ENCODE measurements at places on chromosomes 2 and 18. TPM values are rescaled to one million over a fixed set of nuclear protein-coding genes. Genes with fewer than 3 reads are reported as not detected.

DNA sequence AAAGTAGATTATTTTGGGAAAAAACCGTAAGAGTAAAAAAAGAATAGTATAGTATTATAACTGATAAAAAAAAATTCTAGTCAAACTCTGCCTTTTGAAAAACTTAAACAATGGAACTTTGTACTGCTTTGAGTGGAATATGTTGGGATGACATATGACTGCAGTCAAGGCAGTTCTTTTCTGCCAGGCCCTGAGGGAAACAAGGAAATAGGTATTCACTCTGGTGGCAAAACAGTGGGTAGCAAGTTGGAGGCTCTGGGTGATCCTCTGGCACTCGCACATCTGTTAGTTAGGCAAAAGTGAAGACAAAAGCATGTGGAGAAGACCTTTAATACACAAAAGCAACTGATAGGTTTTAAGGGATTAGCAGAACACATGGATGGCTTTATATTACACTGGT, 102.2 kb downstream of the ARHGEF33 start:
- H3K36me3 ChIP-seq, result peaks cover 20% of the 10 kb centered on the region
- H3K4me1 ChIP-seq, result no peaks in the 10 kb centered on the region
- no peak overlapping the region for H3K4me3 ChIP-seq
- H3K27me3 ChIP-seq, result no peaks in the 10 kb centered on the region
- H3K27ac ChIP-seq, result no peak overlapping the region

Gene SERPINB3
- total RNA-seq, result not detected

GRCh38 chr2:127359520-127359919, 28.3 kb downstream of the MAP3K2 start:
- no peak overlapping the region for H3K27ac ChIP-seq
- H3K27me3 ChIP-seq, result no peaks in the 10 kb centered on the region
- no peaks in the 10 kb centered on the region for H3K36me3 ChIP-seq
- DNase-seq, result no peak
- peaks cover 32% of the 10 kb centered on the region for H3K4me1 ChIP-seq

Gene OTOS
- total RNA-seq, result not detected

DNA sequence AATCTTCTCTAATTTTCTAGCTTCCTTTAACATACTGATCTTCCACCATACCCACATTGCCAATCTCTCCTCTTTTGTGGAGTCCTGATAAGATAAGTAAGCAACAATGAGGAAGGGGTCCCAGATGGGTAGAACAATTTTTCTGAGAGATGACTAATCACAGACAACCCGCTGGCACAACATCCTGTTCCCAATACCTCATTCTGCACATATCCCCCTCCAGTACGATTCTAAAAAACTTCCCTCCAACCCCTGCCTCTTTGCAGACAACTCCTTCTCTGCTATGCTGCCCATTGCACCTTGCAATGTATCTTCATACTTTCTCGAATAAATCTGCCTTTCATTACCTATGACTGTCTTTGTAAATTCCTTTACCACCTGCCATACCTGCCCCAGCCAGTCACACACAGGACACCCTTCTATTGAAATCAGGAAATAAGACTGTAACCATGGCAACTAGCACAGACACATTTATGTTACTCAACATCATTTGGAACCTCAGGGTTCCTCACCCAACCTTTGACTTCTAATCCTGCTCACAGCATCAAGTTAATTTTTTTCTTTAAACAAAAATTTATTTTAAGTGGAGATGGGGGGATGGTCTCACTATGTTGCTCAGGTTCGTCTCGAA, 7.4 kb upstream of the EXOC6B start:
- DNase-seq, result peak; percentile 37
- H3K27ac ChIP-seq, result no peak overlapping the region
- H3K36me3 ChIP-seq, result no peaks in the 10 kb centered on the region
- H3K4me3 ChIP-seq, result no peak overlapping the region
- no peaks in the 10 kb centered on the region for H3K4me1 ChIP-seq

Gene PARD6G
- total RNA-seq, result 1.3 TPM

DNA sequence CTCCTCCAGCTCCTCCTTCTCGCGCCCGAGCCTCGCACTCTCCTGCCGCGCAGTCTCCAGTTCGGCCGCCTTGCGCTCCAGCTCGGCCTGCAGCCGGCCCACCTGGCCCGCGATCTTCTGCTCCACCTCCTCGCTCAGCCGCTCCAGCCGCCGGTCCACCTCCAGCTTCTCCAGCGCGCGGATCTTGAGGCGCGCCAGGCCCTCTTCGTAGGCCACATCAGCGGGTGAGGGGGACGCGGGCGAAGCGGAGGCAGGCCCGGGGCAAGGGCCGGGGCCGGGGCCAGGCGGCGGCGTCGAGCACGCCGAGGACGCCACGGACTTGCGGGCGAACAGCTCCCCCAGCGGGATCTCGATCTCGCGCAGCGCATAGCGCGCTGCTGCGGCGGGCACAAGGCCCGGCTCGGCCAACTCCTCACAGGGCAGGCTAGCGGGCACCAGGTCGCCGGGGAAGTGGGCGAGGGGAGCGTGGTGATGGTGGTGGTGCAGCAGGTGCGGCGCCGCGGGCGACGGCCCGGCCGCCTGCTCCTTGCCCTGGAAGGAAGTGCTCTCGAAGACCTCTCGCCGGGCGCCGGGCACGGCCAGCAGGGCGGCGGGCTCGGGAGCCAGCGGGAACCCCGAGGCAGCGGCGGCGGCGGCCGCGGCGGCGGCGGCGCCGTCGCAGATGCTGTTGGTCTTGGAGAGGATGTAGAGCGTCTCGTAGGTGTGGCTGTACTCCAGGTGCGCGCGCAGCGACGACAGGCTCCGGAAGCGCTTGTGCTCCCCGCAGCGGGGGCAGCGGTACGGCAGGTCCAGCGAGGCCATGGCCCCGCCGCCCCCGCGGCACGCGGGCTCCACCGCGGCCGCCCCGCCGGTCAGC, 15.2 kb downstream of the FBXO41 start:
- H3K27ac ChIP-seq, result peak overlapping the region; percentile 46
- peak; percentile 80 for DNase-seq
- peak overlapping the region; percentile 45 for H3K4me3 ChIP-seq
- H3K27me3 ChIP-seq, result no peaks in the 10 kb centered on the region
- no peaks in the 10 kb centered on the region for H3K36me3 ChIP-seq

Gene ANKRD30B
- total RNA-seq, result not detected

Gene EFEMP1
- not detected for total RNA-seq

Gene CFAP53
- 1.4 TPM for total RNA-seq

Gene KCNJ13
- not detected for total RNA-seq

DNA sequence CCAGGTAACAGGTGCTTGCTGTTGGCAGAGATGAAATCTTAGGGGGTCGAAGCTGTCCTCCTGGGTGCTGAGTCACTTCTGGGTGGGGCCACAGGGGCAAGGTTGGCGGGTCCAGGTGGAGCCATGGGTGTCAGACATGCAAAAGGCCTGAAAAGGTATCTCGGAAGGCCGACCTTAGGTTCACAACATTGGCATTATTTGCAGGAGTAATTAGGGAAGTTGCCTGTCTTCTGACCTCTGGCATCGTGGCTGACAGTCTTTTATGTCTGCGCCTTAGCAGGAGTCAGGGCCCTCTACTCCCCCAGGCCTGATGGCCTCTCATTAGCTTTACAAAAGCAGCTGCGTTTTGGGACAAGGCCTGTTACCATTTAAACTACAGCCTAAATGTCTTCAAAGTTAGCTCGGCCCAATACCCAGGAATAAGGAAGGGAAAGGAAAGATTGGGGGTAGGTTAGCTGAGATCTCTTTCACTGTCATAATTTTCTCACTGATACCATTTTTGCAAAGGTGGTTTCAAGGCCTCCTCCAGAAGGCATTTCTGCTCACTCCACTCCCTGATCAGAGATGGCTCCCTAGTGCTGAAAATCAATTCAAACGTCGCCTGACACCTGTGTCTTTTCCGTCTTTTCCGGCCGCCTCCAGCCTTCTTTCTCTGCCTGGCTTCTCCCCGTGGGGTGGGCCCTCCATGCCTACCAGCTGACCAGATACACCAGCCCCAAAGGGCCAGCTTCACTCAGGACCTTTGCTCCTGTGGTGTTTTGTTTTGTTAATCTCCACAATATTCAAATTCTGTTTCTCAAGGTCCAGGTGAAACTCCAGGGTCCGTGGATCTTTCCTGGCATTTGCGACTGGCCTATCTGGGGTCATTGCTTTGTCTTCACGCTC, 90.8 kb downstream of the RHOB start:
- no peaks in the 10 kb centered on the region for H3K36me3 ChIP-seq
- DNase-seq, result no peak
- H3K27me3 ChIP-seq, result no peaks in the 10 kb centered on the region
- no peak overlapping the region for H3K4me3 ChIP-seq

- no peaks in the 10 kb centered on the region for H3K36me3 ChIP-seq
- no peak overlapping the region for H3K4me3 ChIP-seq
- no peak for DNase-seq
- no peaks in the 10 kb centered on the region for H3K27me3 ChIP-seq
- H3K4me1 ChIP-seq, result peaks cover 7% of the 10 kb centered on the region
- H3K27ac ChIP-seq, result no peak overlapping the region
Observed at GRCh38 chr18:74429096-74429495, 28.0 kb downstream of the DIPK1C start.

DNA sequence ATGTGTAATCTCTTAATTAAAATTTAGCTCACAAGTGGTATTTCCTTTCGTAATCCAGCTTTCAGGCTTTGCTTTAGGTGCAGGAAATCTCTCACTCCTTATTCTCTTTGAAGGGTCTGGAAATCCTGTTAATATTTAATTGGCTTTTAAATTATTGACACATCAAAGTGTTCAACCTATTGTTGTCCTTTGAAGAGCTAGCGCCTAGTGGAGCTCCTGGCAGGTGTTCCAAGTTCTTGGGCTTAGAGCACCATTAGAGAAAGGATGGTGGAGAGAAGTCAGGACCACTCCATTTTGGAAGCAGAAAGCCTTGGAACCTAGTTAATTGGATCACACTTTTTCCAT, 92.4 kb downstream of the CABLES1 start:
- no peak for DNase-seq
- no peaks in the 10 kb centered on the region for H3K36me3 ChIP-seq
- H3K27ac ChIP-seq, result no peak overlapping the region
- no peaks in the 10 kb centered on the region for H3K27me3 ChIP-seq
- H3K4me1 ChIP-seq, result peaks cover 15% of the 10 kb centered on the region

Gene REG3G
- total RNA-seq, result not detected

Gene CHRNG
- not detected for total RNA-seq

Gene ST6GAL2
- total RNA-seq, result not detected

DNA sequence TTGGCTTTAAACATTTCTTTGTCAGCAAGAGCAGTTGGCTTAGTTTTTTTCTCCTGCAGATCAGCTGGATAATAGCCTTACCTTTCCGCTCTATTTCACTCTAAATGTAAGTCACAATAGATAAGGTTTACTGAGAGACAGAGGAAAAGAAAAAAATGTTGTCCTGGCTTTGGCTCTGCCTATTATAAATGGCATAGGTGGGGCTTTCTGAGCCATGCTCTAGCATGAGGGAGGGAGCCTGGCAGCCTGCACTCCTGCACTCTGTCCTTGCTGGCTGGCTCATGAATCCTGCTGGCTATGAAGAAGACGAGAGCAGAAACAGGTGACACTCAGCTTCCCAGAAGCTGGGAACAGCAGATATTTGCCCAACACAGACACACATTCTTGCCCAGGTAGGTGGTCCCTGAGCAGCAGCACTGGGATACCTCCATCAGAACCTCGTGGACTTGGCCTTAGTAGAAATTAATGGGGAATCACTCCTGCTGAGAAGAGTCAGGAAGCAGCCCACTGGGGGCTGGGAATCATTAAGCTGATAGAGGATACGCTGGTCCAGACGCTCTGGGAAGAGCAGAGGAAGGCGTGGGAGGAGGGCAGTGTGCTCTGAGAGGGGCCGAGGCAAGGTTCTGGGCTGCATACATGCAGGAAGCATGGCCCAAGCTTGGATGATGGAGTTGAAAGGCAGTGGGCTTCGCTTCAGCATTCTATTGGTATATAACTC, 514.4 kb upstream of the HS6ST1 start:
- no peak overlapping the region for H3K27ac ChIP-seq
- no peak overlapping the region for H3K4me3 ChIP-seq
- no peak for DNase-seq
- no peaks in the 10 kb centered on the region for H3K4me1 ChIP-seq
- H3K27me3 ChIP-seq, result no peaks in the 10 kb centered on the region

Gene IL36G
- total RNA-seq, result not detected

Gene LDLRAD4
- total RNA-seq, result 63.0 TPM

DNA sequence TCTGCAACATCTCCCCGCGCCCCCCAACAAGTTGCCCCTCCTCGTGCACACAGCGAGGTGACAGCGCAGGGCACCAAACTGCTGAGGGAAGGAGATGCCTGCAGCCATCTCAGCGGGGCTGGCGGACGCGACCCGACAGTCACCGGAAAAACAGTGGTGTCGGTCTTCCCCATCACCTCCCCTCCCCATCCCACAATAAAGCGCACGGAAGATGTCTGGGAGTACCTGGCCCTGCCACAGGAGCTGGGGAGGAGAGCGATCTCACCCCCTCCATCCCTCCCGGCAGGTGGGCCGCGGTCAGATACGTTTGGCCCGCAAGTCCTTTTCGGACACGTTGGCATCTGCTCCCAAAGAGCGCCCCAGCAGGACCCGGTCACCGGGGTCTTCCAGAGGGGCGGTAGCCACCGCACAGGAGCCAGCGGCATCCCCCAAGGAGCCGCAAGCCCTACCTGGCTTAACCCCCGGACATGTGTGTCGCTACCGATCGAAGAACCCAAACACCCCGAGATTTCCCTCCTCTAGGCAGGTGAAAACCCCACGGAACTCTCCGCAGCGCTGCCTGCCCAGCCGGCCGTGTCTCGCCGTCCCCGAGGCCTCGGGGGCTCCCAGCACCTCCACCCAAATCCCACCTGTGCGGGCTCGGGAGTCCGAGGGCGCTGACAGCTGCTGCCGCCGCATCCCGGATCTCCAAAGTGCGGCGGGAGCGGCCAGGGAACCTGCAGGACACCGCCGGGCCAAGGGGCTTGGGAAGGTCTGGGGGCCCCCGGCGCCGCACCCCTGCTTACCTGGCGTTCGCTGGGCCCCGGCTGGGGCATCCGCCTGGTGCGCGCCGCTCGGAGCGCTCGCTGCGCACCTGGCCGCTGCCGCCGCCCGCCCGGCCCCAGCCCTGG, 657 bp downstream of the ATP8B1 start:
- H3K36me3 ChIP-seq, result no peaks in the 10 kb centered on the region
- H3K4me1 ChIP-seq, result peaks cover 9% of the 10 kb centered on the region
- H3K27ac ChIP-seq, result no peak overlapping the region
- H3K27me3 ChIP-seq, result peaks cover 16% of the 10 kb centered on the region

GRCh38 chr2:15840148-15840547, 100.2 kb upstream of the MYCN start:
- H3K27me3 ChIP-seq, result no peaks in the 10 kb centered on the region
- no peaks in the 10 kb centered on the region for H3K4me1 ChIP-seq
- no peak for DNase-seq
- no peaks in the 10 kb centered on the region for H3K36me3 ChIP-seq
- H3K27ac ChIP-seq, result no peak overlapping the region

- H3K27me3 ChIP-seq, result no peaks in the 10 kb centered on the region
- H3K4me1 ChIP-seq, result peaks cover 54% of the 10 kb centered on the region
- H3K4me3 ChIP-seq, result peak within 1 kb of the TSS; percentile 86
- H3K27ac ChIP-seq, result peak within 1 kb of the TSS; percentile 95
- H3K36me3 ChIP-seq, result no peaks in the 10 kb centered on the region
Observed at GRCh38 chr2:161160226-161161073, at the start of gene TANK. TANK (plus strand) TSS chr2:161160428; CDS start chr2:161179663, 19,235 bp downstream.

Gene MRPL33
- total RNA-seq, result 36.2 TPM
